ENCODE measurements at places on chromosomes 16 and 17. TPM values are rescaled to one million over a fixed set of nuclear protein-coding genes. Genes with fewer than 3 reads are reported as not detected.

Gene GPR179
- total RNA-seq: not detected

DNA sequence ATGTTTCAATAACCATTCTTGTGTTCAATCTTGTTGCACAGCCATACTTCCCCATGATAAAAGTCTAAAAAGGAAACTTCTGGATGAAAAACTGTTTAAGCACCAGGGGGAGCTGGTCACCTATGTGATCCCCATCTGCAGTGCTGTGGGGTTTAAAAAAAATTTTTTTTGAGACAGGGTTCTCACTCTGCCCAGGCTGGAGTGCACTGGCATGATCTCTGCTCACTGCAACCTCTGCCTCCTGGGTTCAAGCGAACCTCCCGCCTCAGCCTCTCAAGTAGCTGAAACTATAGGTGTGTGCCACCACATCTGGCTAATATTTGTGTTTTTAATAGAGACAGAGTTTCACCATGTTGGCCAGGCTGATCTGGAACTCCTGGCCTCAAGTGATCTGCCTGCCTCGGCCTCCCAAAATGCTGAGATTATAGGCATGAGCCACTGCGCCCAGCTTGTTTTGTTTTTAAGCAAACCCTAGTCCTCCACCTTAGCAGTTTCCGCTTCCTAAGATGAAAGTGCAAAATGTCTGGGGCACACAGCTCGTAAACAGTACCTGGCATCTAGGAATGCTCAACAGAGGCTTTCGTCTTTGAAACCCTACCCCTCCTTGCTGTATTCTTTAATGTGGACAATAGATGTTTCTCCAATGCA lies 25.4 kb downstream of the DNAJA2 start:
- DNase-seq: no peak

Gene TP53TG3B
- total RNA-seq: not detected

DNA sequence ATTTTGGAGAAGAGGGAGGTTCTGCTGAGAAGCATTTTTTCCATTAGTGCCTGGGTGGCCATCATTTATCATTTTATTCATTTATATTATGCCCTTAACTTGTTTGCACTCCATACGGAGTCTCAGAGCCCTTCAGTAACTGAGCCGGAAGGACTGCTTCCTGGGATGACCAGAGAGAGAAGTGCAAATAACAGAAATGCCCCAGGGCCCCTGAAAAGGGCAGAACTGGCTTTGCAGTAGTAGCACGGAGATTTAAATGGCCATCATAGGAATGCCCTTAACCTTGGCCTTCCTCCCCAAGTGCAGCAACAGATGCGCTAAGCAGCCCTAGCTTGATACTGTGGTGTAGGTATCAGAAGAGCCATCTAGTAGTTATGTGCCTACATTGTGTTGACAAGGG lies 58.5 kb downstream of the NUP93 start:
- DNase-seq: no peak

- DNase-seq: no peak
Observed at GRCh38 chr17:64676763-64677162, 14.7 kb upstream of the SMURF2 start.

Gene ADAP2
- not detected for total RNA-seq

Gene TMEM114
- not detected for total RNA-seq

GRCh38 chr16:89815639-89816348 lies 653 bp downstream of the FANCA start:
- no peak for DNase-seq

DNA sequence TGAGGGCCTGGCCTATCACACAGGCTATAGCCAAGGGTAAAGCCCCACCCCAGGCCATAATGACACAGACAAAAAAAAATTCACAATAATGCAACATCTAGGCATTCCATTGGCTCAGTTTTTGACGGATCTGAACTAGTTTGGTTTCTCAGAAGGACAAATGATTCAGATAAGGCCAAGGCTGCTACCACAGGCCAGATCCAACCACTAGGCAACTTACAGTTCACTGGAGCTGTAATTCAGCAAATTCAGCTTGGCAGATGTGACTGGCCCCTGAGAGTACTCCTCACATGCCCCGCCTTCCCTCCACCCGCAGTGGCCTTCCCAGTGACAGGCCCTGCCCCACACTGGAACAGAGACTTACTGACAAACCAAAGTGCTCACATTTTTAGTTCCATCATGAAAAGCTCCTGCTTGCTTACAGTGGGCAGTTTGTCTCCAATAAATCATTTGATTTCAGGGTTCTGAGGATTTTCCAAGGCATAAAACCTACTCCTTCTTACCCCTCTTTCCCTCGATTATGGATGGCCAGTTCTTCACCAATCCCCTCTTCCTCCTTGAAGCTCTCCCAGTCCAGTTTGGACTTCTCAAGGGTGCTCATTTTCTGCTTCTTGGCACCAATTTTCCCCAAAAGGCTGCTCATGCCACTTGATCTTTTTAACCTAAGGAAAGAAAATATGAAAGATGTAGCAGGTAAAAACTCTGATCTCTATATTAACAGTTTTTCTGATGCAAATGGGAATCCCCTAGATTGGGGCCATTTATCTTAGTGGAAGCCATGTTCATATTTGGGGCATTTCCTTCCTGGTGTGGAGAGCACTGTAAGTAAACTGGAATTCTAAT lies 53.3 kb upstream of the BCAR1 start:
- peak; percentile 66 for DNase-seq

DNA sequence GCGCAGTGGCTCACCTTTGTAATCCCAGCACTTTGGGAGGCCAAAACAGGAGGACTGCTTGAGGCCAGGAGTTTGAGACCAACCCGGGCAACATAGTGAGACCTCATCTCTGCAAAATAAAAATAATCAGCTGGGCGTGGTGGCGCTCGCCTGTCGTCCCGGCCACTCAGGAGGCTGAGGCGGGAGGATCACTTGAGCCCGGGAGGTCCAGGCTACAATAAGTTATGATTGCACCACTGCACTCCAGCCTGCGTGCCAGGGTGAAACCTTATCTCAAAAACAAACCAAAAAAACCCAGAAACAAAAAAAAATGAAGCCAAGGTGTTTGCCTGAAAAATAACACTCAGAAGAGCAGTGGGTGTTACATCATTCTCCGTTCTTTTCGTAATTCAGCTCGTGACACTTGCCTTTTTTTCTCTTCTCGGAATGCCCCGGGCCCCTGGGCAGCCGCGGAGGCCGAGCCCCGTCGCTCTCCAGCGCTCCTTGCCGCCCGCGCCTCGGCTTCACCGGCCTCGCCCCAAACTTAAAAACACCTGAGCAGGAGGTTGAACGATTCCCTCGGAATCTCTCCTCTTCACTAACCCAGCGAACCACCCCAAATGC lies 17.0 kb downstream of the PRCD start:
- peak; percentile 36 for DNase-seq

GRCh38 chr16:82005027-82005830 lies 6.0 kb downstream of the SDR42E1 start:
- no peak for DNase-seq

DNA sequence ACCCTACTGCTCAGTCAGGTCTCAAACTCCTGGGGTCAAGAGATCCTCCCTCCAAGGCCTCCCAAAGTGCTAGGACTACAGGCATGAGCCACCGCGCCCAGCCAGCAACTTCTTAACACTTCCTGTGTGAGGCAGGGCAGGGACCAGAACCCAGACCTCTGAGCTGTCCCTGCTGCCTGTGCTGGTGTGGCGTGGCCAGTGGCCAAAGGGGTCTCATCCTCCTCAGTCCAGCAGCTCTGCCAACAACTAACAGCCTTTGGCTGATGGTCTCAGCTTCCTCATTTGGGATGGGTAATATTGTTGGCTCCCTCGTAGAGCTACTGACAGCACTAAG lies 1.4 kb upstream of the LLGL1 start:
- no peak for DNase-seq

DNA sequence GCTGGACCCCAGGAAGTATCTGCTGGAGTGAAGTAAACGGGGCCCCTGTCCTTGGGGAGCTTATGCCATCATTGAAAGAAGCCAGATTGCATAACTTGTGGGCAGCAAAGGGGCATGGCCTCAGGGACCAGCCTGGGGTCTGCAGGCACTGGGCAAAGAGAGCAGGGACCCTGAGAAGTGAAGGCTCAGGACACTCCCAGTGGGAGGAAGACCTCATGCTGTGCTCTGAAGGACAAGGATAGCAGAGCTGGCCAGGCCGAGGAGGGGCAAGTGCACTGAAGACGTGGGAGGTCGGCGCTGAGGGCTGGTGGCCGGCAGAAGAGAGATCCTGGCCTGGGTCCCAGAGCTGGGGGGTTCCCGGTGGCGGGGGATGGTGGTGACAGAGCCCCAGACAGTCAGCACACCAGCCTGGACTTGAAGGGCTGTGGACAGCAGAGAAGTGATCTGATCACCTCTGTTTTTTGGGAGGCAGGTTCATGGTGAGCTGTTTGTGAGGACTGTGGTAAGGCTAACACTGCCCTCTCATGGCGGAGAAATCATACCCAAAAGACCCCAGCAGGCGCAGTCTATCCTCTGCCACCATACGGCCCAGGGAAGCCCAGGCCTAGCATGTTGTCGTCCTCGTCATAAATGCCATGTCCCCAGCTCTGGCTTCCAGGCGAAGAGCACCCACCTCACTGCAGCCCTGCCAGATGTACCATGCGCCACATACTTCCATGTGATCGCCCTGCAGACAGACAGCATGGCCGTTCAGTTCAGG lies 7.1 kb upstream of the CNP start:
- no peak for DNase-seq

Gene HSD11B2
- total RNA-seq: 667 TPM

Gene KRTAP4-4
- not detected for total RNA-seq

Gene KRTAP1-5
- not detected for total RNA-seq

Gene LGALS9
- total RNA-seq: 323 TPM

GRCh38 chr17:9206410-9206703 lies 185.0 kb downstream of the NTN1 start:
- DNase-seq: no peak

- DNase-seq: no peak
Observed at GRCh38 chr16:74825016-74825415, 50.4 kb upstream of the FA2H start.
